ENCODE measurements at places on chromosomes 3 and 15.

GRCh38 chr3:112560307-112560706 lies 1.5 kb downstream of the ATG3 start:
- ATAC-seq: no peak

DNA sequence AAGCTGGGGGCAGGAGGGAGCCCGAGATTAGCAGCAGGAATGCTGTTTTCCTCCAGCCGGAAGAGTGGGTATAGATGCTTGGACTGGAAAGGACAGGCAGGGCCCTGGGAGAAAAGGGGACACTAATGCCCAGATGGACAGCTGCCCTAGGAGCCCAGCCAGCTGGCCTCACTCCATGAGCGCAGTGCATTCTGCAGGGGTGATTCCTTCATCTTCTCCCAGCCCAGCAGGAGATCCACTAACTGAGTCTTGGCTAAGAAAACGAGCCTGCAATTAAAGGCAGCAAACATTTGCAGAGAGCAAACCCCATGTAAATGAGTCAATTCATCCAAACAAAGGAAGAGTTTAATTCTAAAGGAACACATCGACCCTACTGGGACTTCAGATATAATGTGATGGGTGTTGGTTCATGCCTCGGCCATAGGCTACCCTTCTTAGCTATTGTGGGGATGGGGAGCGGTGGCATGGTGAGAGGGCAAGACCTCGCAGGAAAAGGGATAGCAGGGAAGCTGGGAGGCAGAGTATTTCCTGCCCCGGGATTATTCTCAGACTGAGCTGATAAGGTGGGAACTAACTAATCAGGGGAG lies 13.3 kb upstream of the MINAR1 start:
- ATAC-seq: no peak

DNA sequence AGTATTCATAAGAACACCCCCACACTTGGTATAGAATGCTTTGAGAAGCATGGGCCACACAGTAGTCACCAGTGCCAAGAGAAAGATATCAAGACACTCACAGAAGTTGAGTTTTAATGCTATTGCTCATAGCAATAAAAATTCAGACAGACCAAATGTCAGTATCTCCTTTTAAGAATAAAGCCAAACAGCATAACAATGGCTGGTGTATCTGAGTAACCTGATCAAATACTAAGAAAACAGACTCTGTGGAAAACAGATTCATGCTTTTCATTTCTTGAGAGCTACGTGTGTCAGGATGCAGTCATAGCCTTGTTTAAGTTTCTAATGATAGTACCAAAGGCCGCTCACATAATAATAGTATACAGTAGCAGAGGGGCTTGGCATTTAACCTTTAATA lies 778.5 kb downstream of the MECOM start:
- no peak for ATAC-seq

DNA sequence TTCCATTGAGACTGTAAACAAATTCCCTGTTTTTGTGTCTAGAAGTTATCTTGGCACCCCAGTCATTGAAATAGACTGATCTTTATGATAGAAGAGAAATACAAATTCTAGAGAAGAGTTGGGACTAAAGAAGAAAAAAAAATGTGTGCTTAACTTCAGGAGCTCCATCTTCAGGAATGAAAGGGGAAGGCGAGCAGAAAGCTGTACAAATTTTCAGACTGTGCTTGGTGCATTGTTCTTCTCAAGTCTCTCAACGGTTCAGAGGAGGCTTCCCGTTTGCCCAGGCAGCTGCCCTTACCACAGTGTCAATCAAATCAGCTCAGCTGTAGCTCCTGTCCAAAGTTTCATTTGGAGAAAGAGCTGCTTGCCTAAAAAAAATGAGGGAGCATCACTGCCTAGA lies 41.7 kb downstream of the OXSM start:
- no peak for ATAC-seq

DNA sequence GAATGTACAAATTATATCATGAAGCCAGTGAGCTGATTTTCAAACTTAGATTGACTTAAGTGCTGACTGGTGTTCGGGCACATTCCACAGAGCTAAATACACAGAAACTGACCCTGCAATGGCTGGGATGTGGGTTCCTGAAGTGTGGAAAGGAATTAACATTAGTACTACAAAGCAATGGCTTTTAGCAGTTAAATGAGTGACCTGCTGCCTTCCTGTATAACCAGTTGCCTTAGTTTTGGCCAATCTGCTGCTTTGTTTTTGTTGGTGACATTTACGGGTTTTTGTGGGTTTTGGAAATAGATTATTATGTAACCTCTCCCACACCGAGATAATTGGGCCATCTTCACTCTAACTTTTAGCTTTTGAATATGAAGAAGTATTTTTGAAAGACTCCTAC lies 2.4 kb upstream of the SKIC8 start:
- ATAC-seq: no peak

DNA sequence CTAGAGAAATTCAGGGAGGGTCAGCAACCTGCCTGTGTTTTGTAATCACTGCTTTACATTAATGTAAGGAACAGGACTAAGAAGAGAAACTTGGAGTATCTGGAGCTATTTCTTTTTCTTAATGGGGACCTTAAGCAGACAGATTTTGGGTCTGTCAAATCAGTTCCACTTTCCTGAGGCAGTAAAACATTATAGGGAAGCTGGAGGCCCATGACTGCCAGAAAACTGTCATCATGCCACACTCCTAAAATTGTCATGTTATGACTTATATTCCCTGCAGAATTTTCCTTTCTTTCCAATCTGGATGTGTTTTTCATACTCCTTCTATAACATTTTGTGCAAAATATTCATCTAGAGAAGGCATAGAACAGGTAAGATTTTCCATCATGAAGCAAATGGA lies 28.8 kb downstream of the DGKG start:
- no peak for ATAC-seq

DNA sequence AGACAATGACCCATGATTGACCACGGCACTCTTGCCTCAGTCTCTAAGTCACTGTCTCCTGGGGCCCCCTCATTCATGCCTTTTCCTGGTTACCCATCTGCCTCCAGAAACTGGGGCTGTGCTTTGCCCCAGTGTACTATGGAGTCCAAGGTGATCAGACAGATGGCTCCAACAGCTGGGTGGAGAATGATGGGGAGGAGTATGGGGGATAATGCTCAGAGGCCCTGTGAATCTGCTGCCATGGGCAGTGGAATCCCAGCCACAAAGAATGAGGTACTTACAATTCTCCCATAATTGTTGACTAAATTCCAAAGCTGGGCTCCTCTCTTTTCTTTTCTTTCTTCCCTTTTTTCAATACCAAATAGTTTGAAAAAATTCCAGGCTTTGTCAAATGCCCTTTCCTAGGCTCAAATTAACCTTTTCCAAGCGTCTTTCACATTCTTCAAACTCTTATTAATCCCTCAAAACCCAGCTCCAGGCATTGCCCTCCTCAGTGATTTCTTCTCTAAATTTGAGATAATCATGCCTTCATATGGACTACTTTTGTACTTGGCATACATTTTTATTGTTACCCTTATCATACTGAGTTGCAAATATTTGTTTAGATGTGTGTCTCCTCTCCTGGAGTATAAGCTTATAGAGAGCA lies 148.5 kb upstream of the ICE2 start:
- no peak for ATAC-seq

DNA sequence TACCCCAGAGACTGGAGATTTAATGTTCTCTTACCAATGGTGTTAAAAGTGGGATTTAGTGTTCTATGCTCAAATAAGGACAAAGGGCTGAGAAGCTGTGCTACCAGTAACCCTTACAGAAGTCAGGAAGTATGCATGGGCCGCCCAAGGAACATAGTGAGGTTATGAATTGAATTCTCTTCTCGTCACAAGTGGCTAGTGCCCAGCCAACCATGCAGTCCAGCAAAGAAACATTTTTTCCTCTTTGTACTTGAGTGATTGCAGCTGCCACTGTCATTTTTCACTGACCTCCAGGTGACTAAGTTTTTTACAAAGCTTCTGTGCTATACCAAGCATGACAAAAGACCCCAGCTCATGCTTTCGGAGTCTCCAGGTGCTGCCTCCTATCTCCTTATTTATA lies 110.6 kb upstream of the DCBLD2 start:
- ATAC-seq: no peak

DNA sequence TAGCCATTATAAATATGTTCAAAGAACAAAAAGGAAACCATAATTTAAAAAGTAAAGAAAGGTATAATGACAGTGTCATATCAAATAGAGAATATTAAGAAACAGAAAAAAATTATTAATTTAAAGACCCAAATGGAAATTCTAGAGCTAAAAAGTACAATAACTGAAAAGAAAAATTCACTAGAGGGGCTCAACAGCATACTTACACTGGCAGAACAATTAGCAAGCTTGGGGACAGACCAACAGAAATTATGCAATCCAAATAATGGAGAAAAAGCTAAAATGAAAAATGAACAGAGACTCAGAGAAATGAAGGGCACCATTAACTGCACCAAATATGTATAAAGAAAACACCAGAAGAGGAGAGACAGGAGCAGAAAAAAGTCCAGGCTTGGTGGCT lies 13.7 kb downstream of the SPCS1 start:
- ATAC-seq: no peak

All from esophagus mucosa (tissue), 1 donor.